ENCODE measurements at places on chromosomes 6 and 20.

DNA sequence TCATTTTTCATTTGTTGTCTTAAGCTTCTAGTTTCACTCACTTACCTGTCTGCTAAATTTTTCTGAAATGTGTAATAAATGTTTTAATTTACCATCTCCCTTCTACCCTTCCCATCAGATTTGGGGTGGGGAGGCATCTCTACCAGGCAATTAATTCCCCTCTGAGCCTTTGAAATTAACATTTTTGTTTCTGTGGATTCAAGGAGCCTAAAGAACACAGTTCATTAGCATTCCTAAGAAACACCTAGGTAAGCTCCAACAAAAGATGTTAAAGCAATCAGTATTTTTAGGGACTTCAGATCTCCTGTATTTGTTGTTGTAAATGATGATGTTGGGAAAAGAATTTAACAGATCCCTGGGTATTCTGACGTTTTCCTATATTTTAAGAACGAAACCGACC is 6.6 kb downstream of the TOP1 start:
- no peak for DNase-seq

- DNase-seq = peak; percentile 26
Observed at GRCh38 chr20:24834310-24834709, 114.8 kb upstream of the CST7 start.

GRCh38 chr6:107140581-107140980 is 25.3 kb upstream of the BEND3 start:
- DNase-seq = no peak

- no peak for DNase-seq
Observed at GRCh38 chr20:55893031-55893430, 112.3 kb downstream of the CBLN4 start.

GRCh38 chr6:168660400-168660945 is 219.5 kb downstream of the SMOC2 start:
- no peak for DNase-seq

DNA sequence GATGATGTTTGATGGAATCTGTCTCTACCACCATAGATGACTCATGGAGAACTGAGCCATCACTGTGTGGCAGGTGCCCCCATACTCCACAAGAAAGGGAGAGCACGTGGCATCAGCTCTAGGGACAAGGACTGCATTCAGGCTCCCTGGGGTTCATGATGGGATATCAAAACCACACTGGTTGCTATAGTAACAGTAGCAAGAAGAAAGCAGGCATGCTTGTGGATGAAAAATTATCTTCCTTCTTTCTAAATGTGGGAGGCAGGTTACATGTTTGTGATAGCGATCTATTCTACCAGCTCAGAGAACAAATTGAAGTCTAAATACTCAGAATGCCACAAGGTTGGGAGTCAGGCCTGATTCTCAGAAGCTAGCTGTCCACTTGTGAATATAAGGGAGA is 224.2 kb downstream of the ARHGAP18 start:
- DNase-seq = no peak

DNA sequence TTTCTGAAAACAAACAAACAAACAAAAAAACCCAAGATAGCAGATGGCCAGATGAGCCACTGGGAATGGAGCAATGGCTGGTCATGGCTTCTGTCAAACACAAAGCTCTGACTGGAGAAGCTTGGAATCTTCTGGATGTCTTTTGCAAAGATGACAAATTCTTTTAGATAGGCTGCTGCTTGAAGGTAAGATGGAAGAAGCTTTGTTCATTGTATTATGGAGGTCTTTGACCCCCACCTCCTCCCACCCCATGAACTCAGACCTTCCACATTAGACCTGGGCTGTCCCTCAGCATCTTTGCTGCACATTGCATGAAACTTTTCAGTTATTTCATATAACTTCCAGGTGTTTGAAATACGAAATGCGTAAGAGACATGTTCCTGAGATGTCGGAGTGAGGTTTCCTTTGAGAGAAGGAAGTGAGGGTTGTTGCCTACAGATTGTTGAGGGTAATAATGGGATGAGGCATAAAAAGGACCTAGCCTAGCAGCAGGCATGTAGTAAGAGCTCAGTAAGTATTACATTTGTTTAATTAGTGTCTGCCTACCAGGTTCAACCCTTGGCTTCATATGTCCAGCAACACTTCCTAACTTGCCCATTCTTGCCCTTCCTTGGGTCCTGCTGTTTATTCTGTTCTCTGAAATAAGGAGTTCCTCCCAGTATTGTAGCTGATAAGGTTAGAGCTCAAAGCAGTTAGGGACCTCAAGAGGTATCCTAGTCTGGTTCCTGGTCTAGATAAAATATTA is 51.4 kb upstream of the IER3 start:
- no peak for DNase-seq

DNA sequence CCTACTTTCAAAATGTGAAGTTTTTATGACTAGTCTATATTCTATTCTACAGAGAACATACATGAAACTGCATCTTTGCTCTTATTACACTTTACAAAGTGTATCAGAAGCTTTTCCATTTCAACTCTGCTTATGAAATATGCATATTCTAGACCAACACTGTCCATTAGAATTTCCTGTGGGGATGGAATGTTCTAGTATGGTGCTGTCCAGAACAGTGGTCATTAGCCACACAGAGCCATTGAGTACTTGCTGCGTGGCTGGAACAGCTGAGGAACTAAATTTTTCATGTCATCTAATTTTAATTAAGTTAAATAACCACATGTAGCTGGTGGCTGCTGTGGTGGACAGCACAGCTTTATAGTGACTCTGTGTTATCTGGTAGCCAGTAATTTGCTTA is 105.9 kb upstream of the PDE10A start:
- no peak for DNase-seq

DNA sequence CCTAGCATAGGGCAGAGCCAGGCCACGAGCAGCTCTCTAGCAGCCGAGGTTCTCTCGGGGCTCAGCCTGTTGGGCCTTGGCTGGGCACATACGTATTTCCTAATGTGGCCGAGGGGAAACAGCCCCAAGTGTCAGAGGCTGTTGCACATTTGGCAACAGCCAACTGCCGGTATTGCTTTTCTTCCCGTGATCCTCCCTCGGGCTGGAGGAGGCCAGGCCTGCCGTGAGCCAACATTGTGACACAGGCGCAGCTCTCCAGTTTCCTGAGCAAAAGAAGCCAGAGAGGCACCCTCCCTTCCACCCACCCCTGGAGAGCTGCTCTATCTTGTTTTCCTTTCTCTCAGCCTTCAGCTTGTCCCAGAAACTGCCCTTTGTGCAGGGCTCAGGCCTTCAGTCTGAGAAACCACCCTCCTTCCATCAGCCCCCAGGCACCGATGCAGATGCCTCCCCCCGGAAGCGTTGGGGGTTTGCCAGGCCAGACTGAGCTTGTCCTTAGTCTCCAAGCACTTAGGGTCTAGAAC is 5.1 kb upstream of the BPI start:
- no peak for DNase-seq

DNA sequence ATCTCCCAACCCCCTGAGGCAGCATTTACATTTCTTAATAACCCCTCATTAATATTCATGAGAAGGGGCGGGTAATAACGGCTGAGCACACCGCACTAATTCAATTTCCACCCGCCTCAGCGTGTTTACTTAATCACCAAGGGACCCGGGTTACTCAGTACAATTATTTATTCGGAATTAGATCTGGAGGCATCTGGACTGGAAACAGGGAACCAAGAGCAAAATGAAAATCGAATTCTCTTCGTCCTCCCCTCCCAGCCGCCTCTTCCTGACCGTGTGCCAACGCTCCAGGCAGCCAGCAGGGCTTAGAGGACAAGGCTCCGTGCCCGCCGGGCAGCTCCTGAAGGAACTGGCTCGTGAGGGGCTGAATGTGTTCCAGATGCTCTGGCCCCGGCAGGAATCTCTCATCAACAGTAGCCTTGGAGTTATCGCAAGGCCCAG is 23.5 kb upstream of the CTNNBL1 start:
- DNase-seq = no peak

DNA sequence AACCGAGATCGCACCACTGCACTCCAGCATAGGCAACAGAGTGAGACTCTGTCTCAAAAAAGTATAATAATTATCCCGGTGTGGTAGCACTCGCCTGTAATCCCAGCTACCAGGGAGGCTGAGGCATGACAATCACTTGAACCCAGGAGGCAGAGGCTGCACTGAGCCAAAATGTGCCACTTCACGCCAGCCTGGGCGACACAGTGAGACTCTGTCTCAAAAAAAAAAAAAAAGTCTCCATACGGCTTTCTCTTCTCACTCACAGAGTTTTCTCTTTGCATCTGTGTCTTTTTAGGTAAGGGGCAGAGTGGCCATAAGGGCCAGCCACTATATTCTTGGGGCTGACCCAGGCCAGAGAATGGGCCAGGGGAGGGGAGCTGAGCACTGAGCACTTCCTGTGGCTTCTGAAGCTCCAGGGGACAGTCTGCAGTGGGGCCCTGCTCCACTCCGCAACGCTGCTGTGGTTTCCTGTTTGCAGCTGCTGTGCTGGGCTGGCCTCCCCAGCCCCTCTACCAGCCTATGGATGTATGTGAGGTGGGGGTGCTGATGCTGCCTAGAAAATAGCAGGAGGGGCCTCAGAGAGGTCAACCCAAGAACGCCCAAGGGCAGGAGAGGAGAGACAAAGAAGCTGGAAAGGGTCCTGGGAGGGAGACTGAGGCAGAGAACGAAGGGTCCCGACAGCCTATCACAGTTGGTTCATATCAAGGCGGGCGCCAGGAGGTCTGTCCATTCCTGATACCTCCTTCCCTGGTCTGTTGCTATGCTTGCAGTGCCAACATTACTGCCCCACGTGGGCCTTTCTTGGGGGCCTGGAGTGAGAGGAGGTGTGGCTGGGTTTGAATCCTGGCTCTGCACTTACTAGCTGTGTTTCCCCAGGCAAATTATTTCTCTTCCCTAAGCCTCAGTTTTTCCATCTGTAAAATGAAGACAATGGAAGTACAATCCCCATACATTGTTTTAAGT is 16.0 kb downstream of the SLA2 start:
- DNase-seq = peak; percentile 56

DNA sequence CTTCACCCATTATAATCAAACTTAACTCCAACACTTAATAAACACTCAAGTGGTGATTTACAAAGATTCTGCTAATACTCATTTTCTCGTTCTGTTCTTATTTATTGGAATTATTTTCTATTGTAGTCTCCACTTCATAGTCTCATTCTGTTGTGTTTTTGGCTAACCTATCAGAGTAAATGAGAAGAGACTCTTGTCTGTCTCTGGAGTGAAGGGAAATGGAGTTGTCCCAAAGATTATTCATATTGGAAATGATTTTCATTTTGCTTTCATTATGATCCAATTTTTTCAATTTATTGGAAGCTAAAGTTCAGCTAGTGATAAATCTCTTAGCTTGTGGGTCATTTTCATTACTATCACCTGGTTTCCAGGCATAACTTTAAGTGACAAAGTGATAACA is 454.9 kb upstream of the JAG1 start:
- no peak for DNase-seq

GRCh38 chr6:119134752-119135151 is 56.3 kb upstream of the FAM184A start:
- no peak for DNase-seq

DNA sequence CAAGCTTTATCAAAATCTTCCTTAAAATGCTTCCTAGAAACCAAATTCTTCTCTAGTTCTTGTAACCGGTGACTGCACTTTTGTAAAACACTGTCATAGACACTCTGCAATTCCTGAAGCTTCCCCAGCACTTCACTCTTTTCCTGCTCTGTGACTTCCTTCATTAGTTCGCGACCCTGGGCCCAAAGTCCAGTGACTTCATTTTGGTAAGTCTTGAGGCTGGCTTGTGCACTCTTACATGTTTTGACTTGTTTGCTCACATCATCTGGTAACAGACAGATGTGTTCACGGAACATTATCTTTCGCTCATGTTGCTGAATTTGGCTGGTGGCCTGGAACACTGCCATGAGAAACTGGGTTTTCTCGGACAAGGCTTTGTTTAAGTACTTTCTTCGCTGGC is 306.2 kb downstream of the SYNE1 start:
- no peak for DNase-seq

All from GM12865 (cell line).